Stimulated activated CD8-positive, alpha-beta memory T cell treated with anti-CD3 and anti-CD28 coated beads, Interleukin-7, amount 100 ng/mL, for 24 hours (primary cell): ENCODE measurements at places on chromosomes 7 and 10.

DNA sequence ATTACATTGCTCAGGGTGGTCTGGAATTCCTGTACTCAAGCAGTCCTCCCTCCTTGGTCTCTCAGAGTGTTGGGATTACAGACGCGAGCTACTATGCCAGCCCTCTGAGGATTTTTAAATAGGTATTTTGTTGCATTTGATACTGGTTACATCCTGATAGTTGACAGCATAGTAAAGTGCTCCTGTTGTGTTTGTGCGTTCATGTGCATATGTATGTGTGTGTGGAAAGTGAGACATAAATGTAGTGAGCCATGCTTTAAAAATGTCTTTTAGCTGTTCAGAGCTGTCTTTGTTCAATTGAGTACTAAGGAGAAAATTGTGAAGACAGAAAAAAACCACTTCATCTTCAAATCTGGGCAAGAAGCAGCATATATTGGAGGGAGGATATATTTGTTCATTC lies 27.8 kb downstream of the ZNRF2 start:
- DNase-seq: no peak

DNA sequence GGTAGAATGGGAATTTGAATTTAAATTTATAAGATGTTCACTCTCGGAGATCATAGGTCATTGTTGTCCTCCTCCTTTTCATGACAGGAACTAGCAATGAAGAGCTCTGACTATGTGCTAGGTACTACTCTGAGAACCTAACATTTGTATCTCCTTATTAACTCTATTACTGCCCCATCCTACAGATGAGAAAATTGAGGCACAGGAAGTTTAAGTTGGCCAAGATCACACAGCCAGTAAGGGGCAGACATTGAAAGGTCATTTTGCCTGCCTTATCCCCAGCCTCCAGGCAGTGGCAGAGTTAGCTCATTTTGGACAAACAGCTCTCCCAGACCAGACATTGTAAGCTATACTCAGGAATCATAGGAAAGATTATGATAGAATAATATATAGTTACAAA lies 6.0 kb downstream of the SRGN start:
- DNase-seq: no peak

GRCh38 chr7:144822223-144822622 lies 13.6 kb downstream of the TPK1 start:
- DNase-seq: no peak

GRCh38 chr7:37633048-37633447 lies 50.5 kb upstream of the GPR141 start:
- no peak for DNase-seq

- no peak for DNase-seq
Observed at GRCh38 chr7:36151921-36152755, 916 bp upstream of the EEPD1 start.

- no peak for DNase-seq
Observed at GRCh38 chr10:71804077-71804476, 30.8 kb upstream of the VSIR start.

GRCh38 chr10:8054244-8054493 lies 319 bp upstream of the GATA3 start:
- no peak for DNase-seq

DNA sequence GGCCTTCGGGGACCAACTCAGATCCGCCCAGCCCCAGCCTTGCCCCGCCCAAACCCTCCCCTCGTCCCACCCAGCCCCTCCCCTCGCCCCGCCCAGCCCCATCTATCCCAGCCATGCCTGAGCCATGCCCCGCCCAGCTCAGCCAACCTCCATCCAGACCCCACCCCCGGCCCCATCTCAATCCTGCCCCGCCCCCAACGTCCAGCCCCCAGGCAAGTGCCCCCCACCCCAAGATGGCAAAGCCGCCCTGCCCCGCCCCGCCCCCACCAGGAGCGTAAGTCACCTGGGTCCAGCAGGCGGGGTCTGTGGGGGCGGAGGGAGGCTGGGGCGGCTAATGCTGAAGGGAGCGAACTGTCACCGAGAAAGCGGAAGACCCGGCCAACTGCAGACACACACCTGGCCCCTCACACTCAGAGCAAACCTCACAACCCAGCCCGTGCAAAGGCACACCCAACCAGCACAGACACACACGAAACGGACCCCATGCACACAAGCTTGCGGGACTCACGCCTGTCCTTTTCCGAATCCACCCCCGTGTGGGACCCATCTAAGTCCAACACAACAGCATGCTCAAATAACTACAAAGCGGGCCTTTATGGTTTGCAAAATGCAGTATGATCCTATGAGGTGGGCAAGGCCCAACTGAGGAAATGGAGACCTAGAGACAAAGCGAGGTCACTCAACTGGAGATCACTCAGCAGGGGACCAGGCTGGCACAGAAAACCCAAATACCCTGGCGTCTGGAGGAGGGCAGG lies 11.5 kb upstream of the OGA start:
- peak; percentile 31 for DNase-seq

GRCh38 chr7:23410446-23411183 lies 59.7 kb downstream of the IGF2BP3 start:
- no peak for DNase-seq

DNA sequence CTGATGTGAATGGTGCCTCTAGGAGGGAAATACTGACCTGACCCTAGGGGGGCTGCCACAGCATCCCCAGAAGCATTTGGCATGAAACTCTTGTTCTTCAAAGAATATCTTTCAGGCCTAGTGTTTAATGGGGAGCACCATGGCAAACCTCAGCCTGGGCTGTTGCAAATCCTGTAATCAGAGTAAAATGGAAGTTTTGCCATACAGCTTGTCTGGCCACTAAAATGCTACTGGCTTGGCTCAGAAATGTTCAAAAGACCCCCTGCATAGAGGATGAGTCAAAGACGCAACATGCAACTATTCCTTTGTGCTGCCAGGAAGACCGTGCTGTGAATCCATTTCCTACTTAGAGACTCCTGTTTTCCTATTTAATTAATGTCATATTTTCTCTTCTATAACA lies 26.7 kb downstream of the HECW1 start:
- DNase-seq: no peak
